A549 treated with CpdA at 1 μM for 4 hours (cell line): ENCODE measurements at places on chromosomes 7 and 10. TPM values are rescaled to one million over a fixed set of nuclear protein-coding genes. Genes with fewer than 3 reads are reported as not detected.

Gene TRPV5
- not detected in 5 replicates for total RNA-seq

Gene AOAH
- total RNA-seq = 0.05 TPM in 1 of 5 replicates, not detected in the others

Gene BHLHA15
- 0.41 to 0.81 TPM (median 0.52 TPM) in 4 of 5 replicates, not detected in the other for total RNA-seq

Gene IFIT3
- 5.0 to 7.7 TPM (median 5.9 TPM) in 5 replicates for total RNA-seq

Gene WEE2
- 0.03 TPM in 1 of 5 replicates, not detected in the others for total RNA-seq

Gene ZMIZ2
- total RNA-seq = 25.4 to 38.0 TPM (median 34.8 TPM) in 5 replicates

Gene ENO4
- 0.19 to 0.51 TPM (median 0.34 TPM) in 5 replicates for total RNA-seq

Gene PKD2L1
- 0.09 to 0.15 TPM in 2 of 5 replicates, not detected in the others for total RNA-seq

Gene IL15RA
- 3.3 to 4.5 TPM (median 3.8 TPM) in 5 replicates for total RNA-seq

Gene ZNF727
- total RNA-seq = not detected in 5 replicates

Gene STK31
- total RNA-seq = 0.27 to 0.81 TPM (median 0.62 TPM) in 5 replicates

Gene NODAL
- total RNA-seq = not detected in 5 replicates

Gene BEND7
- 10.6 to 14.1 TPM (median 12.0 TPM) in 5 replicates for total RNA-seq

Gene NPFFR1
- total RNA-seq = not detected in 5 replicates

Gene CLRN3
- not detected in 5 replicates for total RNA-seq

Gene ZNHIT1
- total RNA-seq = 73.6 to 100 TPM (median 92.5 TPM) in 5 replicates
